T-helper 17 cell (primary cell): ENCODE measurements at places on chromosomes 4 and X.

DNA sequence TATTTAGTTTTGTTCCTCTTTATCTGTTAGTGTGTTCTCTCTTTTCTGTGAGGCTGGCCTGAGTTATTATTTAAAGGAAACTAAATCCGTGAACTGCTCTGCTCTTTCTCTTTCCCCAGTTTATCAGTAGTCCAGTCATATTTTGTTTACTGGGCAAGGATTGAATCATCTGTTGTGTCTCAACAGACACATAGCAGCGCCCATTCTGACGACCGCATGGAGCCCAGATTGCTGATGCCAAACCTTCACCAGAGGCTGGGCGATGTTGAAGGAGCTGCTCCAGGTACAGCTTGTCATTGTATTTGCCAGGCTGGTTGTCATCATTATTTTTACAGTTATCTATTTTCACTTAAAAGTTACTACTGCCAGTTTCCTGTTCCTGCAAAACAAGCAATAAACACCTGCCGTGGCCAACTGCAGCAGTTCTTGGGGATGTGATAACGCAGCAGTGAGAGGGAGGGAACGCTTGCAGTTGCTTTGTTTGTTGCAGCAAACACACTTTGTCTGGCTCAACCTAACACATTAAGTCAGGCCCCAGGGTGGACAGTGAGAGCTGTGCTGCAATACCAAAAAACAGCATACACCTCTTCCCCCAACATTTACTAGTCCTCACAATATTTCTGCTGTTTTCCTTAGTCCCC lies 10.1 kb downstream of the REELD1 start:
- DNase-seq, result no peak

GRCh38 chr4:6992728-6993677 lies 50.2 kb upstream of the TADA2B start:
- no peak for DNase-seq

DNA sequence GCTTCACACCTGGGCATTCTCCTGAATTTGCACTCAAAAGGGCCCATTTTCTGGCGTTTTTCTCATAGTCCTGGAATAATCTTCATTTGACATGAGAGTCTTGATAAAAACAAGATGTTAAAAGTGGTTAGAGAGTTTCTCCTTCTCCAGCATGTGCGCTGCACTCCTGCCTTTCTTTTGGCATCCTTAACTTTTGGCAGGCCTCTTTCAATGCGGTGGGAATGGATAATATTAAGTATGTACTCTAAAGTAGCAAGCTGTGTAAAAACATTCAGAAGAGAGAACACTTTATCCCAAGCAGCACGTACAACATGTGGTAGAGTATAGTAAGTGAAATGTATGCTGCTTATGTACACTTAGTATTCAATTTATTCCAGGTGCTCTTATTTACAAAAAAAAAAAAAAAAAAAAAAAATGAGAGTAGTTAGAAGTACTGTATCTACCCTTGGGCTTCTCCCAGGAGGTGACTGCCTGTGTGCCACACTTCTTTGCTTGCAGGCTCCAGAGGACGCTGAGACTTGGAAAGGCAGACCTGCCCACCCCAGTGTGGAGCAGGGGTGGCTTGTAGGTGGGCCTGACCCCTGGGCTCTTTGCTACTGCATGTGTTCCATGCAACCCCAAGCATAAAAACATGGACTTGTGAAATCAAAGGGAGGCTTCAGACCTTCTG lies 3.9 kb downstream of the FGF2 start:
- no peak for DNase-seq

- DNase-seq, result no peak
These were observed 25.3 kb downstream of the TSC22D3 start for GRCh38 chrX:107750263-107750662.

GRCh38 chrX:13569479-13570260 lies at the start of gene EGFL6:
TSS of gene EGFL6 (plus strand) at chrX:13569601. CDS start at chrX:13569862, 261 bp downstream.
- DNase-seq, result no peak

DNA sequence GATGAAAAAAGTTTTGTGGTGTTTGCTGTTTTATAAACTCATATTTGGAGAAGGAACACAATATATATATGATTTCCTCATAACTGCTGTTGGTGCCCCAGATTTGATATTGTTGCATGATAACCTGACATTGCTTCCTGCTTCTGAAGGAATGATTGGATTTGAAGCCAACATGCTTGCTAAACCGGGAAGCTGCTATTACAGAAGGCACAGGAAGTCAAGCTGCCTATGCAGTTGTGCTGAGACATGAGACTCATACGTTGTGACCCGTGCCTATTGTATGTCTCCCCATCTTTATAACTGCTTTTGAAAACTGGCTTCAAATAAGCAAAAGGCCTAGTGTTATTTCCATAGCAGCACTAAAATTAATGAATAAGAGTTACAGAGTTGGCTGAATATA lies 32.9 kb downstream of the GAB1 start:
- no peak for DNase-seq

DNA sequence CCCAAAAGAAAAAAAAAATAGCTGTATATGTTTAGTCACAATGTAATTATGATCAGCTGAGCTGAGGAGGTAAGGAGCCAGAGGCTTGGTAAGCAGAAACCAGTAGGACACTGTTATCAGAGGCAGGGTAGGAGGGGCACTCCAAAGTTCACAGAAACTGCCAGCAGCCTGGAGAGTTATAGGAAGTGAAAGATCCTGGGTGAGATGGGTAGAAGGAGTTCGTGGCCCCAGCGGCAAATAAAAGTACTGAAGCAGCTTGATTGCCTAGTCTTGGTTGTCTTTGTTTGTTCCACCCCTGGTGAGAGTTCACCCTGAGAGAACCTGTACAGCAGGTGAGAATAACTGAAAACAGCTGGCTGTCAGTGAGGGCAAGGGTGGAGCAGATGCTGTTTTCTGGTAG lies 340.8 kb downstream of the ADGRL3 start:
- DNase-seq, result no peak

- no peak for DNase-seq
These were observed 13.4 kb upstream of the ETDC start for GRCh38 chrX:135295944-135296305.

DNA sequence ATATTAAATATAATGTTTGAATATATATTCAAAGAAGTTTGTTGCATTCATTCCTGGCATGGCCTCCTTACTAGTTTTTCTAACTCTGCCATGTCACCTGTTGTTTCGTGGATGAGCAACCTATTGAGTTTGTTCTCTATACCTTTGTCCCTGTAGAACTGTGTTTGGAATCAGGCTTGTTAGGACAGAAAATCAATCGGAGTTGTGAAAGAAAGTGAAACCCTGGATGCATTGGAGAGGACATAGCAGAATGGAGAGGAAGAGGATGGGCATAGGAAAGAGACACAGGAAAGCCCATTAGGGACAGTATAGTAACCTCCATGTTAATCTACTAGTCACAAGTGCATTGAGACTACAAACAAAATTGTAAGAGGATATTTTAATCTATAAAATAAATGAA lies 31.2 kb downstream of the ANK2 start:
- no peak for DNase-seq

- DNase-seq, result no peak
These were observed 31.4 kb upstream of the FHL1 start for GRCh38 chrX:136115904-136116297.

DNA sequence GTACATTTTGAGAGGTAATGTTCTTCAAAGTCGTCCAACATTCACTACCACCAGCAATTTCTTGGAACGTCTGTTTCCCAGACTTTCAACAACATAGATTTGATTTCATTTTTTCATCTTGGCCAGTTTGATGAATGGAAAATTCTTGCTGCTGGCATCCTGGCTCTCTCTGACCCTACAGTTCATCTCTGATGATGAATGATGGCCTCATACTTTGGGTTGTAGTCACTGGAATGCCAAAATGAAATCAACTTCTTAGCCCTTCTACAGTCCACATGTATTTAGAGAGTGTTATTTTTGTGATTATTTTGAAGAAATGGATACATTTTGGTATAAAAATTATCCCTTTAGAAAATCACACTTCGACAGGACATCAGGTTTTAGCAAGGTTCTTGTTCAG lies 8.8 kb downstream of the CHST7 start:
- no peak for DNase-seq
